Activated CD8-positive, alpha-beta memory T cell treated with anti-CD3 and anti-CD28 coated beads for 48 hours (primary cell): ENCODE measurements at places on chromosomes 12 and 14.

GRCh38 chr12:122040579-122041386 lies 19.1 kb downstream of the BCL7A start:
- DNase-seq: no peak

DNA sequence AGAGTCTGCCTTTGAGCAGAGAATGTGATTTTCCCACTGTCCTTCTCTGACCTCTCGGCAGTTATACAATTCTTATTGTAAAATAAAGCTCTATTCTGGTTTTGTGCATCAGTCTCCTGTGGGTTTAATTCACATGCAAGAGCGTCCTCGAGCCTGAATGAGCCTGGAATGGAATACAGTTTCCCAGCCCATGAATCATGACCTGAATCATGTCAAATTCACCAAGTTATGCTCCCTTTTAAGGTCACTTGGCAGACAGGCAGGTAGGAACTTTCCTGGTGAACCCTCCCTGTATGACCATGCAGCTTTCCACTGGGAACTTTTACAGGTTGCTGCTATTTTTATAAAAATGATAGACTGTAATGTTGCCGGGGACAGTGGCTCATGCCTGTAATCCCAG lies 41.7 kb downstream of the BICD1 start:
- DNase-seq: no peak

DNA sequence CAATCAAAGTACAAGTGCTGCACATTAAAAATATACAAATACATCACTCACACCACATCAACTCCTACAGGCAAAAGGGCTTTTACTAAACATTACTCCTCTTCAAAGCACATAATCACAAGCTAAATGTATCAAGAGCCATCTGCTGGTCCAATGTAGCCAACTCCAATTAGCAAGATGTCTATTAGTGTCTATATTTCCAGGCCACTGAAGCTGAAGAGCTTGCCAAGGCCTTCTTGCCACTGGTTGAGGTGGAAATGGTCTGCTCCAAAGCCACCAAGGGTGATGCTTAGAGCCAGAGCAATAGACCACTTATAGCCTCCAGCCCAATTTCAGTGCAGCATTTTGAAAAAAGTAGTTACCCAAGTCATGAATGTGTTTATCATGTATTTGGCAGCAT lies 54.4 kb downstream of the RASSF9 start:
- no peak for DNase-seq

GRCh38 chr12:118190266-118190665 lies 54.3 kb downstream of the PEBP1 start:
- no peak for DNase-seq

DNA sequence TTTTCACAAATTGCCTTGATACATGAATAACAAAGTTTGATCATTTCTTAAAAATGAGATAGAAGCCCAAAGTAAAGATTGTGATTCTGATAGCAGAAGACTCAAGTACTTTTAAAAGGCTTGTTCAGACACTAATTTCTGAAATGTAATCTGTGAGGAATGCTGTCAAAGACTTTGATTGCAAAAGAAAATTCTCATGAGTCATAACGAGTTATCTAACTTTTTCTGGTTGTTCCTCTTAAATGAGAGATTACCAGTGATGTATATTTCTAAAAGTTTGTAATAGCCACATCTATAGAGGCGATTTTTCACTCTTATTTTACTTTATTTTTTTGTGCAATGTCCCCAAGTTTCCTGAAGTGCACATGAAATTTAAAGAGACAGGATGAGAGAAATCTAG lies 7.0 kb downstream of the PYGL start:
- DNase-seq: no peak

DNA sequence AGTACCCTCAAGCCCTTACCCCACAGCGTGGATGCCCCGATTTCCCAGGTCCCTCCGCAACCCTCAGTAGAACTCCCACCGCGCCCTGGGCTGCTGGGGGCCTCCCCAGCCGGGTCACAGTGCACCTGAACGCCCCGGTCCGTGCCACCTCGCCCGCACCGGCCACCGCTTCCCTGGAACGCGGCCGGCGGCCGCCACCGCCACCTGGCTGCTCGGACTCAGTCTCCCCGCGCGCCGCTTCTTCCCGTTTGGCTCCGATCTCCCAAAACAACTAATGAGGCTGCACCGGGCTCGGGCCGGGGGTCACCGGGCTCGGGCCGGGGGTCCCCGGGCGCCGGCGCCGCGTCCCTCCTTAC lies 1.0 kb downstream of the ITPK1 start:
- DNase-seq: no peak

GRCh38 chr12:77777274-77777673 lies 53.4 kb upstream of the NAV3 start:
- DNase-seq: no peak

DNA sequence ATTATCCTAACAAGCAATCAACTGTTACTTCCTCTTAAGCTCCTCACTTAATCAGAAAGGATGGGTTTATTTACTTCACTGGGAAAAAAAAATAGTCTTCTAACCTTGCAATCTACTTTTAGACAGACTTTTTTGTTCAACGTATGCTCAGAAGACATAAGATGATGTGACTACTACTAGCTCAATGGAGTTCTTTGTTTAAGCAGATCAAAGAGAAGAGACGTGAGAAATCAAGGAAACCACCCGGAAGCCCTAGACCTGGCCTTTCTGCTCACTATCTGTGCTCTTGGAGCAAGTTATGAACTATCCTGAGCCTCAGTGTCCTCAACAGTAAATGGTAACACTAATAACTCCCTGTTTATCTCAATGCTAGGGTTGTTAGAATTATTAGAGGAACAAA lies 78.5 kb downstream of the ARMH4 start:
- DNase-seq: no peak

DNA sequence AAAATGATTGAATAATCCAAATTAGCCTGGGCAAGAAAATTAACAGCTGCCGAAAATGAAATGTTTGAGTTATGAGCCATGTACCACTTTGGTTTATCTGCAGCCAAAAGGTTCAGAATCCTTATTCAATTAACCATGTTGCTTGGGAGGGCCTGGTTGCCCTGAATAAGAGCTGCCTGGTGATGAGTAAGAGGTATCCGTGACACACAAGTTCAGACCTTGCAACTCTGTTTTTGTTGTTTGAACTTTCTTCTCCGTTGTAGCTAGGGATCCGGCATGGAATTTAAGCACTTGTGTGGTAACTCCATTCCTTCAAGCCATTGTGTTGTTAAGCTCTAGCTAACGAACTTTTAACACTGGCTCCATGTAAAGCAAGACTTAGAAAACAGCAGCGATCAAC lies 35.7 kb downstream of the FOXA1 start:
- no peak for DNase-seq

GRCh38 chr12:51240971-51241370 lies 2.3 kb downstream of the DAZAP2 start:
- no peak for DNase-seq

- DNase-seq: no peak
These were observed 23.1 kb downstream of the NTF3 start for GRCh38 chr12:5455045-5455444.

DNA sequence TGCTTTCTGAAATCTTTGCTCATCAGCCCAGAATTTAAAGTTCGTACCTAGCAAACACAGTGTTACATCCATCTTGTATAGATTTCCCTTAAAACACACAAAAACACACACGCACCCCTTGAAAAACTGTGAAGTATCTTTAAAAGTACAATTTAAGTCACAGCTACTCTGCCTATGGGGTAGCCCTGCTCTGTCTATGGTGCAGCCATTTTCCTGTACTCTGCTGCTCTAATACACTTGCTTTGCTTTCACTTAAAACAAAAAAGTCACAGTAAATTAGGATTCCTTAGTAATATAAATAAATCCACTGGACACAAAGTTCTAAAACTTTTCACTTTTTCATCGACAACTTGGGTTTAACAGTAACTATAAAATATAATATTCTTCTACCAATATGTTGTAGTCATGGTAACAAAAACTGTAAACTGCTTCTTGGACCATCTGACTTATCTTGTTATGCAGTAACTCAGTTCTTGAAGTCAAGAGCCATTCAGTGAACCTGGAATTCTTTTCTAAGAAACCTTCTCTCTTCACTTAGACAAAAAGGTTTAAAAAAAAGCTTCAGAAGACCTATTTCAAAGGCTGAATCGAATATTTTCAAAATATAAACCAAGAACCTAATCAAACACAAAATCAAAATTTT lies 63.5 kb downstream of the MED13L start:
- no peak for DNase-seq

GRCh38 chr14:22794551-22794951 lies 20.7 kb downstream of the SLC7A7 start:
- DNase-seq: no peak
